ENCODE measurements at places on chromosomes 6 and 20.

DNA sequence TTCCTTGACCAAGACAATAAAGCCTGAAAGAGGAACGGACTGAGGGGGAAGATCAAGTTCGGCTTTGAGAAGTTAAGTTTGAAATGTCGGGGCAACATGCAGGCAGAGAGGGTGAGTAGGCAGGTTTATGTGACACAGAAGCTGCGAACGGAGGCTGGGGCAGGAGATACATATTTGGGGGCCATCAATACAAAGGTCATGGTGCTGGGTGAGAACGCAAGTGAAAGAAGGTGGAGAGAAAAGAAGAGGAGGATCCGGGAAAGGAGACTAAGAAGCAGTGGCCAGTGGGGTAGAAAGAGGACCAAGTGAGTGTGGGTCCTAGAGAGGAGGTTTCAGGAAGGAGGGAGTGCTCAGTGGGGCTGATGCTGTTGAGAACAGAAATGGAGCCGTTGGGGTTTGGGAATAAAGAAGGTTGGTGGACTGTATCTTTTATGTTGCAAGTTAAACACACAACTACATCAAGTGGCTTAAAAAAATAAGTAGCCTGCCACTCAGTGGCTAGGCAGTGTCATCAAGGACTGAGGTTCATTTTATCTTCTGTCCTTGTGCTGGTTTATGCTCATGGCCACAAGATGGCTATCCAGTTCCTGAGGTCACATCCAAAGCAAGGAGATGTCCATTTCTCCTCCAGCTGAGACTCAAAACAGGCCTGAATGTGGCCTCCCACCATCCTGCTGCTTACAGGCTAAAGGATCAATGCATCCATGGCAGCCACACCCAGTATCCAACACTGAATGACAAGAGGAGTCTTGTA is 1.7 kb upstream of the BLCAP start:
- DNase-seq, result no peak

DNA sequence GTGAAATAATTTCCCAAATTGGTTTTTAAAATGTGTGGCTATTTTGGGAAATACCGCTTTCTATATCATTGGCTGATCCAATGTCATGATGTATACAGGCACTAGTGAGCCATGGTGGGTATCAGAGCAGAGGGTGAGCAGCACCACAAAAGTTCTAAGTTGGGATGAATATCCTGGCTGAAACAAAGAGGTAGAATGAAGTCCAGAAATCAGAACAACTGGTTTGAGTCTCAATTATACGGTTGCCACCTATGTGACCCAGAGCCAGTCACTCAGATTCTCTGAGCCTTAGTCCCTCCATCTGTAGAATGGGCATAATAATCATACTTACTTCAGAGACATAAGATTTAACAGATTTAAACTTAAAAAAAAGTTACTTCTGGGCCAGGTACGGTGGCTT is 172.3 kb downstream of the ZFP64 start:
- no peak for DNase-seq

GRCh38 chr20:50213531-50214106 is 23.0 kb downstream of the CEBPB start:
- no peak for DNase-seq

DNA sequence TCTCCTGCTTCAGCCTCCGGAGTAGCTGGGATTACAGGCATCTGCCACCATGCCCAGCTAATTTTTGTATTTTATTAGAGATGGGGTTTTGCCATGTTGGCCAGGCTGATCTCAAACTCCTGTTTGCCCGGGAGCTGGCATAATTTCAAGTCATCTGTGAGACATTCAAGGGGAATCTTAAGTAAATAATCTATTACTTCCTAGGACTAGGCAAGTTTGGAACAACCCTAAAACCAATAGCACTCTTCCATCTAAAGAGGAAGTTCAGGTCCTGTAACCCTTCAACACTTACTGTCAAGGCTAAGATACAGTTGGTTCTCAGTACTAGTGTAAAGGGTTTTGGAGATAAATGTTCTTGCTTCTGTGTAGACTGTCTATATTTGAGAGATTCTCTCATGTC is 267.8 kb upstream of the IRAK1BP1 start:
- no peak for DNase-seq

GRCh38 chr6:157457787-157458186 is 76.8 kb downstream of the ZDHHC14 start:
- DNase-seq, result no peak

GRCh38 chr20:24895431-24895830 is 53.6 kb upstream of the CST7 start:
- no peak for DNase-seq

GRCh38 chr20:48652961-48653705 is 174.7 kb downstream of the PREX1 start:
- DNase-seq, result no peak

DNA sequence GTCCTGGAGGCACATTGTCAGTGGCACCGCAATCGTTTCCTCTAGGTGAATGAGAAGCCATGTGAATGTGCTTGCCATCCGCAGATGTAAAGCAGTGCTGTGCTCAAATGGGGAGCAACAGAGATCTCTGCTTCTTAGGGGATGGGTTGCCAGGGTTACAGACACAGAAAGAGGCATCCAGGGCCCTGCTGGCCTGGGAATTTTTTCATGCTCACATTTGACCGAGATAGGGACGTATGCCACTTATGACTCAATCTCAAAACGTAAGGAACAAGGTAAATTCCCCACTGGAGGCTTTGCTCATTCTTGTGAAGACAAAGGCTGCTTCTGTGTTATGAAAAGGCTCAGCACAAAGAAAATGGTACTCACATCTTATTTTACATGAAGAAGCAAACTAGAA is 11.0 kb downstream of the C6orf118 start:
- DNase-seq, result no peak

GRCh38 chr6:157088841-157089240 is 234.5 kb downstream of the TMEM242 start:
- no peak for DNase-seq

DNA sequence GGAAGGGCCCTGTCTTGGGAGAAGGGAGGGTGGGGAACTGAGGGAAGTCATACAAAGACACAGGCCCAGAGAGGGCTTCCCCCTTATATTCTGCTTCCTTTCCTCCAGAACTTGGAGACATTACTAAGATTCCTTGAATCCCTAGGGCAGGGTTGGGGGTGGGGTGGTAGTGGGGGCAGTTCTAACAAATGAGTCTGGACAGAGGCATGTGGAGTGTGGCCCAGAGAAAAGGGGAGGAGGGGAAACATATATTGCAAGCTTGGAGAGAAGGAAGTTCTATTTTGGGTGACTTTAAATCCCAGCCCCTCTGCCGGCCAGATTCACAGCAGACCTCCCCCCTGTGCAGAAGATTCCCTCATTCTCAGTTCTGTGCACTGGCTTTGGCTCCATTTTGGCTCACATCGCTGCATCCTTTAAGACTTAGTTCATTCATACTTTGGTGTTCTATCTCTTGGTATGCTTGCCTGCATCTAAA is 43.7 kb downstream of the DAAM2 start:
- no peak for DNase-seq

DNA sequence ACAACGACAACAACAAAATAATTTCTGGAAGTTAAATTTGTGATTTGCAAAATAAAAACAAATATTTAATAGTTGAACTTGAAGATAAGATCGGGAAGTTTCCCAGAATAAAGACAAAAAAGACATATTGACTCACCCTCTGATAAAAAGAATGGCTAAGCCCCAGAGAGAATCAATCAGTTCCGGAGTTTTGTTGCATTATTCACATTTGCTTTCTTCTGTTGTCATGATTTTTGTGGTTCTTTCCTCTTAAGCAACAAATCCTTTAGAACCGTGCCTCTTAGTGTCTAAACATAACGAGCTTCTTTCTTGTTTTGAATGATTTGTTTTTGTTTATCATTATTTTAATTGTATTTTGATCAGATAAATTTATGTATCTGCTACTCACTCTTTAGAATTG is 337.7 kb upstream of the PRND start:
- no peak for DNase-seq

GRCh38 chr20:13494019-13494418 is 144.7 kb downstream of the TASP1 start:
- no peak for DNase-seq

DNA sequence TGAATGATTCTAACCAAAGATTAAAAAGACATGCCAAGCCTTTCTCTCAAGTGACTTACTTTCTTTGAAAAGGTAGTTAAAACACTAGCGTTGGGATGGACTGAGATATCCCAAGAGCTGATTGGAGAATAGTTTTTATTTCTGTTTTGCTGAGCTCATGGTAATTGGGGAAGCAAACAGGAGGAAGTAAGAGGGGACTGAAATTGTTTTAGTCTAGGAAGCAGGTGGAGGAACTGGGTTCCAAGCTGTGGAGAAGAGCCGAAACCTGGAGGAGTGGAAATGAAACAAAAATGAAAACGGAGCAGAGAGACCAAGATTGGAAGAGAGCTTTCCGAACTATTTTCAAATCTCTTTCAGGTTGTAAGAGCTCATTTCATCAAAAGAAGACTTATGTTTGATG is 59.9 kb upstream of the TENT5A start:
- no peak for DNase-seq

- peak; percentile 21 for DNase-seq
Measured at GRCh38 chr6:90285042-90285481, 11.6 kb downstream of the BACH2 start.

GRCh38 chr6:27065183-27065582 is 182.3 kb upstream of the PRSS16 start:
- DNase-seq, result no peak

GRCh38 chr20:21269772-21270171 is 33.4 kb upstream of the XRN2 start:
- no peak for DNase-seq

DNA sequence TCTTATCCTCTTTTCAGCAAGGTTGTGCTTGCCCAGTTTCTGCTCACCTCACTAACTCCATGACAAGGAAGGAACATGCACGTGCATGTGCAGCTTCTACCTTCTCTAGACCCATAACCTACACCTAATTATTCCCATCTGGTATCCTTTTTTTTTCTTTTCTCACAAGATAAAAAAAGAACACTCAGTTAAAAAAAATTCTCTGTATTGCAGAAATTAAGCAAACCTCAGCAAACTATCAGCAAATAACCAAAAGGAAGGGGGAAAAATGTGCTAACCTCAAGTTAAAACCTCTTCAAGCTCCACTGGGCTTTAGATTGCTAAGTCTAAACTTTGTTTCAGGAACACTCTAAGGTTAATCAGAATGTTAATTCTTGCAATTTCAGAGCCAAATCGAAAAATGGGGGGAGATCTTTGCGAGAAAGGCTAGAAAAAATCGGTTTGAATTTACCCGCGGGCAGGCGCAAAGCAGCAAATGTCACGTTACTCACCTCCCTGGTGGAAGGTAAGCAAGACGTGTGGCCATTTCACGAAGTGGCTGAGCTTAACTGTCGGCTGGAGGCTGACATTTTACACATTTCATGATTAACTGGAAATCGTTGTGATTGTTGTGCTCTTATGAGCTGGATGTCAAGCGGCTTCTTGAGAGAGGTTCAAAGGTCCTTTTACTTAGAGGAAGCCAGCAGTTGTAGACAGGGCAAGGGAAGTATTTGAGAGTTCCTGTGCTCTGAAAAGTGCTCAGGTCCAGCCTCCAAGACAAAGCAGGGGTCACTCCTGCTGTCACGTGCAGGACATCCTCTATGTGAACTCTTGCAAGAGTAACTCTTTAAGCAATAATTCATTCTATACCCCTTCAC is 19.1 kb downstream of the TFAP2B start:
- no peak for DNase-seq

DNA sequence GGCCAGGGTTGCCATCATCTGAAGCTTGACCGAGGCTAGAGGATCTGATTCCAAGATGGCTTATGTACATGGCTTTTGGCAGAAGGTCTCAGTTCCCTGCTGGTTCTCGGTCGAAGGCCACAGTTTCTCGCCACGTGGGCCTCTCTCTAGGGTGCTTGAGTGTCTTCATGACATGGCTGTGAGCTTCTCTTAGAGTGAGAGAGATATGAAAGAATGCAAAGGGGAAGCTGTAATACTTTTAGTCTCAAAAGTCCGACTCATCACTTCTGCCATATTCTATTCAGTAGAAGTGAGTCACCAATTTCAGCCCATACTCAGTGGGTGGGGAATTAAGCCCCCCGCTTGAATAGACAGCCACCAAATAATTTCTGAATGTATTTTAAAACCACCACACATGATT is 94.2 kb downstream of the UTRN start:
- DNase-seq, result no peak

- DNase-seq, result no peak
Measured at GRCh38 chr6:158654498-158654897, 4.6 kb downstream of the SYTL3 start.

GRCh38 chr20:5448449-5449118 is 131.8 kb upstream of the PROKR2 start:
- DNase-seq, result peak; percentile 3

DNA sequence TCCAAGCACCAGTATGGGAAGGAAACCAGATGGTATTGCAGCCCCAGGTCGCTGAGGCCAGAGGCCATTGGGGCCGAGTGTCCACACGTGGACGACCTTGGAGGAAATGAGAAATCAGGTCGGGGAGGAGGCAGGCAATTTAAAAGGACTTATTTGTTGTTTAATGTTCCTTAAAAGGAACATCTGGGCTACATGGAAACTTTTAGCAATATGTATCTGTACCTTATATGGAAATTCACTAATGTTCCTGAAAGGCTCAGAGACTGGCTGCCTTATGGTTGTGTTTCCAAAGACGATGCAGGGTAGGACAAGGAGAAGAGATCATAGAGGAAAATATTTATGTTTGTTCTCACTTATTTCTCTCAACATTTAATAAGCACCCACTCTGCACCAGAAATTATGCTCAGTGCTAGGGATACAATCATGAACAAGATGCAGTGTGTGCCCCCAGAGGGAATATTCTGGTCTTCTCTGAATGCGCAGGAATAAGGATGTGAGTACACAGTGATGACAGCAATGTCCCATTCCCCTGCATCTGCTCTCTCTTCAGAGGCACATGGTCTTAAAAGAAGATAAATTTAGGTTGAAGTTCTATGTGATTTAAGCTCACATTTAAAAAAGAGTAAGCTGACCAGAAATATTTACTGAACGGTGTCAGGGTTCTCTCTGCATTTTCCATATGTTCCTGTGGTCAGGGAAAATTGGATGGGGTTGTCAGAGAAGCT is 3.4 kb downstream of the BNIP5 start:
- DNase-seq, result no peak

GRCh38 chr6:44222486-44223318 is 693 bp upstream of the SLC29A1 start:
- no peak for DNase-seq

DNA sequence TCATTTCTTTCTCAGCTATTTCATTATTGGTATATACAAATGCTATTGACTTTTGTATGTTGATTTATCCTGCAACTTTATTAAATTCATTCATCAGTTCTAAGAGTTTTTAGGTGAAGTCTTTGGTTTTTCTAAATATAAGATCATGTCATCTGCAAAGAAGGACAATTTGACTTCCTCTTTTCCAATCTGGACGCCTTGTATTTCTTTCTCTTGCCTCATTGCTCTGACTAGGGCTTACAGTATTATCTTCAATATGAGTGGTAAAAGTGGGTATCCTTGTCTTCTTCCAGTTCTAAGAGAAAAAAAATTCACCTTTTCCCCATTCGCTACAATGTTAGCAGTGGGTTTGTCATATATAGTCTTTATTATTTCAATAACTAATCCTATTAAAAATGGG is 38.0 kb downstream of the KIF16B start:
- DNase-seq, result no peak

DNA sequence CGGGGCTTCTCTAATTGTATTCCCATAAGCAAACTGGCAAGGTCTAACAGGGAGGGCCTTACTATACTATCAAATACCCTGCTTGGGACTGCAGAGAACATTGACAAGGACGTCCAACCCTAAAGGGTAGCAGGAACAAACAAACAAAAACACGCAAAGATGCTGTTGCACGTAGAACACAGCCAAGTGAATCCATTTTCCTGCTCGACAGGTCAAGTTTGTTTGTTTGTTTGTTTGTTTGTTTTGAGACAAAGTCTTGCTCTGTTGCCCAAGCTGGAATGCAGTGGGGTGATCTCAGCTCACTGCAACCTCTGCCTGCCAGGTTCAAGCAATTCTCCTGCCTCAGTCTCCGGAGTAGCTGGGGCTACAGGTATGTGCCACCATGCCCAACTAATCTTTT is 91.3 kb downstream of the ZMYND8 start:
- no peak for DNase-seq

All from NK-92 treated with Interleukin-12 subunit alpha and Interleukin-12 subunit beta, amount 100 ng/mL, for 24 hours (cell line).